ENCODE measurements at places on chromosomes 5 and 9.

DNA sequence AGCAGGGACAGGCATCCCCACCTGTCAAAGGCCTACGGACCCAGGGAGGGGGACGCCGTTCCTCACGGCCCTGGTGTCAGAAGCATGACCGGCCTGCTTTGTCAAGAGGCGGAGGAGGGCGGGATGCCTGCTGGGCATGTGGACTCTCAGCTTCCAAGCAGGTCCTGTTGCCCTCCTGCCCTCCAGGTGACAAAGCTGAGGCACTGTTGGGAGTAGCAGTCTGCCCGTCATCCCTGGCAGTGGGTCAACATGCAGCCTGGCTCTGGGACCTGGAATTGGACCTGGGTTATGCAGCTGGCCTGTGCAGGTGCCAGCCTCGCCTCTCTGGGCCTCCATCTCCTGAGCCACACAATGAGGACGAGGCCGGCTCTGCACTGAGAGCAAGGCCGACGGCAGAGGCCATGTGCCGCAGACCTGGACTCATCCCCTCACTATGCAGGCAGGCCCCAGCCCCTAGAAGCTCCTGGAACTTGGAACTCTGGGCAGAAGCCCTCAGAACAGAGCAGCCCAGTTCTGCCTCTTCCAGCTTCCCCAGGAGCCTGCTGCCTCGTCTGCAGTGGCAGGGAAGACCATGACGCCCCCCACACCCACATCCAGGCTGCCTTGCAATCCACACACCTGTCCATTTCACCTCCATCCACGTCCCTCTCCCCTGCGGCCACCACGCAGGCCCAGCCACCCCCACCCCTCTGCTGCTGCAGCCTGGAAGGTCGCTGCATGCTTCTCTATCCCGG lies 20.8 kb upstream of the FCN1 start:
- no peak for DNase-seq

DNA sequence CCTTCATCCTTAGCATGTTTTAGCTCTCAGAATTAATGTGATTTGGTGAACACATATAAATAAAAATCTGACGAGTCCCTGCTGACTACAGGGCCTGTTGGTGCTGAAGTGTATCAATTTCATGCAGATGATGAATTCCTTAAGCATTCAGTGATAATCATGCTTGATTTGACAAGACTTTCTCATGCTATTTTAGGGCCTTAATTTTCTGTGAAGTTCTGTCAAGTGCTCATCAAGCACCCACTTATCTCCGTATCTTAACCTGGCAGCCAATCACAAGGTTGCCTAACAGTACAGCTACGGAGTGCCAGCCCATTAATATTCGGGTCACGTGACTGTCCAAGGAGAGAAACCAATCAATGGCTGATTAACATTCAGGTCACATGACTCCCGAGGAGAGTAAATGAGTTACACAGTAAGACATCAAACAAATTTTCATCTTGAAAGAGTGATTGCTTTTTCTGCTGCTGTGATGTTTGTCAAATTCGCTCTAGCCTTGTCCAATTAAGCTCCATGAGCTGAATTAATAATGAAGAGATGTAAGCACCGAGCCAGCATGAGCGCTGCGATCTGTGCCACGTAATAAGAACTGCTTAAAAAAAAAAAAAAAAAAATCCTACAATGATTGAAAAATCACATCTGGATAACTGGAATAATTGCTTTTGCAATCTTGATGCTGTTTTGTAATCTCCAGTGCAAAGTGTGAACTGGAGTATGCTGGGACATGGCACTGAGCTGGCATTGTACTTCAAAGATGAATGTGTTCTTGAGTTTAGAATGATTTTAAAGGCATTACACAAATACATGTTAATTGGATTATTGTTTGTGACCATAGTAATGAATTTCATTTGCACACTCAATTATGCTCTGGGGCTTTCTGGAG lies 104.3 kb upstream of the SPATA31D4 start:
- DNase-seq: peak; percentile 15

GRCh38 chr5:42620579-42621216 lies 135.9 kb upstream of the CCDC152 start:
- DNase-seq: no peak

DNA sequence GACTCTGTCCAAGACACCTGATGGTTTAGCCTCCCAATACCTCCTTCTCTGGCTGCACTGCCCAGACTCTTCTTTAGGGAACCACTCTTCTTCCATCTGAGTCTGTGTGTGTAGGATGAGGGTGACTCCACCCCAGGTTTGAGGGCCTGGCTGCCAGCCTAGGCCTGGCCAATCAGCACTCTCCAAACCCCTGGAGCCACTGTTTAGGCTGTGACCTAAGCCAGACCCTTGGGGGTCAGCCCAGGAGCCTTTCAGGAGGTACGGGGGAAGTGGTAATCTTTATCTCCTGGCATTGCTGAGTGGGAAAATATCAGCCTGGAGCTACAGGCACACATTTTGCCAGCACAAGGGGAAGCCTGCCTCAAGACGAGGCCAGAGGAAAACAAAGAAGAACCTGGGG lies 6.2 kb upstream of the ERGIC1 start:
- DNase-seq: no peak

DNA sequence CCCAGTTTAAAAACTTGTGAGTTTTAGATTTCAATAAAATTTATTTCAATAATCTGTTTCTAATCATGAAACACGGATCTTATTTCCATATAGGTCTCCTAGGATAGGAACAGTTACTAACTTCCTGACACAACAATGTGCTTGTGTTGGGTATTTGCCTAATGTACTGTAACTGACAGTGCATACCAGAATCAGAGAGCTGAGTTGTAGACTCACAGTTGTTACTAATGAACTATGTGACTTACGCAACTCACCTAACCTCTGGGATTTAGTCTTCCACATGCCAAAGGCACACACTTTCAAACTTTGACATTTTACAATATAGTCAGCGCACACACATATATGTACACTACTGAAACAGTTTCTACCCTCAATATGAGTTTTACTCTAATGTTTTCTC lies 77.7 kb downstream of the HOMER1 start:
- DNase-seq: peak; percentile 60

DNA sequence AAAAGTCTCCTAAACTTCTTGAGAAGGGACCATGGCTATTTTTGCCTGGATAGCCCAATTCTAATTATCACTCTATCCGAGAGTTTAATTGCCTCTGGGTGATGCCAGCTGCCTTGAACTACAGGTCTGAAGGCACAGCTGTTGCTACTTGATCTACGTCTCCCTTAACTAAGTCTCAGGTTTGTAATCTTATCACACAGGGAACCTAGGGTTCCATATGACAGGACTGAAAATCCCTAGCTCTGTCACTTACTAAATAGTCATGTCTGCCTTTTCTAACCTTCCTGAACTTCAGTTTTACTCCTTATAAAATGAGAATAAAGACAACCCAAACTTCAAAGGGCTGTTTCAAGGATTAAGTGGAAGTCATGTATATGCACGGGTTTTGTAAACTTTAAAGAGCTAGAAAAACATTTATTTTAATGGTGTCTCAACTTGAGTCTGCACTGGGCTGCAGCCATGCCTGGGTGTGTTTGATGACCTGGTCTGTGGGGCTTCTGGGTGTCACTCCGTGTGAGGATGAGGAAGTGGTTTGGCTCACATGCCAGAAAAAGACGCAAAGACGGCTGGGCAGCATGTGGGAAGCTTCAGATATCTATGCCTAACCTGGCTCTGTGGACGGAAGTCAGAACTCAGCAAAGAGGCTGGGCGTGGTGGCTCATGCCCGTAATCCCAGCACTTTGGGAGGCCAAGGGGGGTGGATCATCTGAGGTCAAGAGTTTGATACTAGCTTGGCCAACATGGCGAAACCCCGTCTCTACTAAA lies 129.3 kb upstream of the SLC44A1 start:
- DNase-seq: peak; percentile 38

DNA sequence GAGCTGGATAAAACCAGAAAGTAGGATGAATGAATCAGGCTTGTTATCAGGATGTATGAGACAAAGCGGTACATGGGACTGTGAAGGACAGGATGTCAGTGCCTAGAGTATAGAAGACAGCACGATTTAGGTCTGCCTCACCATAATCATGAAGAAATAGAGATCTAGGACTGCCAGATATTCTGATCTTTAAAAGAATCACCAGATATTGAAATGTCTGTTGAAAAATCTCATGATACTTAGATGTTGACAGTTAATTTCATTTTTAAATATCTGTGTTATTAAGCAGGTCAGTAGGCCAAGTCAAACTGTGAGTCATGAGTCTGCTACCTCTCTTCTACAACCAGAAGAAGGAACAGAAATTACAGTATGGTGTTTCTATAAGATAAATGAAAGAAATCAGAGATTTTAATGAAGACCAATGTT lies 65.0 kb downstream of the ST8SIA4 start:
- DNase-seq: no peak

- peak; percentile 29 for DNase-seq
Measured at GRCh38 chr9:104776797-104777196, 12.9 kb downstream of the NIPSNAP3B start.
